Stimulated activated naive CD4-positive, alpha-beta T cell treated with Interleukin-2 at 50 U/mL for 16 hours (primary cell): ENCODE measurements at places on chromosomes 4 and X.

DNA sequence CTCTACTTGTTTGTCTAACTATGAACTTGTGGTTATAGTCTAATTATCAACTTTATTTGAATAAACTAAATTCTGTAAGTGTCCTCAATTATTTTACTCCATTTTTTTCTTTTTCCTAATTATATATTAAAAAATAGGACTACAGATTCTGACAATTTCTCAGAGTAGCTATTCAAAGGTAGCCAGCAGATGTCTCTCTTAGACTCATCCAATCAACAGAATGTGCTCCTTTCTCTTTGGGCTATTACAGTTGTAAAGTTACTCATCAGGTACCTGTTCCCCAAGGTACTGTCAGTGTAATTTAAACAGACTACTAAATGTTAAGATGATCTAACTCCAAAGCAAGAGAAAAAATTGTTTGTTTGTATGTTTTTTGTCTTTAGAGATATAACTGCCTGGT is 248.6 kb downstream of the PCDH18 start:
- no peak for DNase-seq

GRCh38 chr4:155878611-155879010 is 12.5 kb upstream of the ASIC5 start:
- no peak for DNase-seq

- no peak for DNase-seq
Measured at GRCh38 chr4:15488658-15489470, 19.2 kb downstream of the CC2D2A start.

- no peak for DNase-seq
Measured at GRCh38 chr4:106971636-106972035, 64.5 kb downstream of the DKK2 start.

- DNase-seq = no peak
Measured at GRCh38 chr4:47744253-47744652, 93.6 kb downstream of the CORIN start.

GRCh38 chrX:152024710-152025109 is 50.2 kb upstream of the GABRE start:
- DNase-seq = no peak

GRCh38 chr4:6134612-6135220 is 65.6 kb downstream of the JAKMIP1 start:
- peak; percentile 49 for DNase-seq

DNA sequence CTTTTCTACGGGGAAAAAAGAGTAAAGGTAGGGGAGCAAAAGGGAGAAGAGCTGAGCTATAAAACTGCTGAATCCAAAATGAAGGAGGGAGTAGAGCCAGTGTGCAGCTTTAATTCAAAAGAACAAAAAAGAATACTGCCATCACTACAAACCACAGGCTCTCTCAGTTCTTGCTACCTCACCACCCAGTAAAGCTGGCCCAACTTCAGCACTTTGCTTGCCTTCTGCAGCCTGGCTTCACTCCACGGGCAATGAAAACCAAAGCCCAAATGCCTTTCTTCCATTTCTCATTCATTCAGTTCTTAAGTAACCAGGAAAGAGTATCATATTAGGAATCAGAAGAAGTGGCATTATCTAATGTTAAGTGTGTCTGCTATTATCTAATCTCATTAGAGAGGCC is 376.8 kb downstream of the BCOR start:
- no peak for DNase-seq

GRCh38 chrX:132933170-132933569 is 25.3 kb downstream of the HS6ST2 start:
- DNase-seq = no peak

DNA sequence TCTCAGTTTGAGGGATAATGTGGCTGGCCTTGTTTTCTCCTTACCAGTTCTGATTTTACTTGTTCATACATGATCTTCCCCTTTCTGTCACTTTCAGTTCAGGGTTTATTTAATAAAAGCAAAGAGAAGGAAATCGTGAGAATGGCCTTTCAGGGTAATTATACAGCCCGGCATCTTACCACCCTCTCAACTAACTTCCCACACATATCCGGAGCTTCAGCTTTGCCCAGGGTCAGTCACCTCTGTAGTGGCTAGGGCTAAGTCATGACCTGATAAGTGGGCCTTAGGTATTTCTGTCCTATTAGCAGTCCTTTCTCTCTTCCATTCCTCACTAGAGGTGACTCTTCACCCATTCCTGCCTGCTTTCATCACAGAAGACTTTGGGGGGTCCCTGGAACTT is 15.8 kb downstream of the TRPC5 start:
- no peak for DNase-seq

DNA sequence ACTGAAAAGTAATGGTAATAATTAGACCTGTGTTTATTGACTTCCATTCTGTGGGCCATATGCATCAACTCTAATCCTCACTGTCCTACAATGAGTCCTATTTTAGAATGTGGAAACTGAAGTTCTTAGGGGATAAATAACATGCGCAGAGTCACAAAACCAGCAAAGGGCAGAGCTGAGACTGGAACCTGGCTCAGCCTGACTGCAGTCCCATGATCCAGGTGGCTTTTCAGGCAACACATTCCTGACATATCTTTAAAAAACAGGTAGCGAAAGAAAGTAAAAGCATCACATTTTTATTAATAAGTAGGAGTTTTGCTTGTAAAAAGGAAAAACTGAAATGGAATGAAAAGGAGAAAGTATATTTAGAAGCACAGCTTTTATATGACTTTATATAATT is 34.7 kb upstream of the PRSS48 start:
- DNase-seq = no peak

GRCh38 chrX:10482708-10483107 is 137.7 kb downstream of the MID1 start:
- DNase-seq = no peak

DNA sequence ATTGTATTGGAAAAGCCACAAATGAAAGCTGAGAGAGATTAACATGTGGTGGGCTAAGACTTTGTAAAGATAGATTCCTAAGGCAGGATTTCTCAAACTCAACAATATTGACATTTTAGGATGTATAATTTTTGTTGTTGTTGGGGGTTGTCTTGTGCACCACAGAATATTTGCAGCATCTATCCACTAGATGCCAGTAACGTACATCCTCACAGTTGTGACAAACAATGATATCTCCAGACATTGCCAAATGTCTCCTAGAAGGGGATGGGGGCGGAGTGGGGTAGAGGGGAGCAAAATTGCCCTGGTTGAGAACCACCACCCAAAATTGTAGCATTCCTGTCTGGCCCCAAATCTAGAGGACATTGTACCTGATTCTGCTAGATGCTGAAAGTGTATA is 14.7 kb upstream of the CBR4 start:
- DNase-seq = no peak

DNA sequence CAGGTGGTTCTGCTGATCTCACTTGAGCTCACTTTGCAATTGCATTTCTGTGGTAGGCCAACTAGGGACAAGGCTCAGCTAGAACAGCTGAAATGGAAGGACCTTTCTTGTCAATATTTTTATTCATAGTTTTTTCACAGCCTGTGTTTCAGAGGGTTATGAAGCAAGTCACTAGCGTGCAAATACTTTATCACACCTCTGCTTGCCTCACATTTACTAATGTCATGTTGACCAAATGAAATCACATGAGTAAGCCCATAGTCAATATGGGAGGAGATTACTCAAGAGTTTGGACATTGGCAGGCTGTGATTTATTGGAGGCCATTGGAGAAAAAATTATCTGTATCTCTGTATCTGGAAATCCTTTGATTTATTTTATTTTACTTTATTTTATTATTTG is 628.3 kb upstream of the EPHA5 start:
- DNase-seq = no peak

- DNase-seq = no peak
Measured at GRCh38 chr4:148021686-148022085, 289.8 kb downstream of the ARHGAP10 start.

DNA sequence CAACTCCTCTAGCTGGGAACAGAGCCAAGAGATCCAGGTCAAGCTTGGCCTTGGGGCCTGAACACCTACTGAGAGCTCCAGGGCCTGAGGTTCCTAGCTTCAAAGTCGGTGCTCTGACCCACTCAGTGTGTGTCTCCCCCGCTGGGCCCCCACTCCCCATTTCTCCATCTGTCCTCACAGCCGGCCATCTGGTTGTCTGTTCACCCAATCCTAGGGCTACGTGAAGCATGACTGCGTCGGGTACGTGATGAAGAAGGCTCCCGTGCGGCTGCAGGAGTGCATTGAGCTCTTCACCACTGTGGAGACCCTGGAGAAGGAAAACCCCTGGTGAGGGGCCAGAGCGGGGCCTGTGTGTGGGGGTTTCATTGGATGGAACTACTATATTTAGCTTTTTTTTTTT is 12.3 kb downstream of the USP11 start:
- no peak for DNase-seq

GRCh38 chrX:46209768-46210167 is 335.5 kb downstream of the ZNF674 start:
- no peak for DNase-seq

- DNase-seq = no peak
Measured at GRCh38 chr4:127048376-127049044, 584.2 kb upstream of the INTU start.

DNA sequence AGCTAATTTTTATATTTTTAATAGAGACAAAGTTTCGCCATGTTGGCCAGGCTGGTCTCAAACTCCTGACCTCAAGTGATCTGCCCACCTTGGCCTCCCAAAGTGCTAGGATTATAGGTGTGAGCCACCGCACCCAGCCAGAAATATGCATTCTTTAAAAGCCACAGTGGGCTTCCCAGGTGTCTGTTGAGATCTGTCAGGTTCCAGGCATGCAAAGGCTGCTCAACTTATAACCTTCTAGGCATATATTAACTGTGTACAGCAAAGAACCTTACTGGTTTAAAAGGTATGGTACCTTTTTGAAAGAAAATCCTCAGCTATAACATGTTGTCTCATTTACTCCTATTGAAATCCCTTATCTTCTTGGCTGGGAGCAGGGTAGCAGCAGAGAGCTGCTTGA is 42.5 kb downstream of the JADE3 start:
- no peak for DNase-seq
